ENCODE measurements at places on chromosomes 1 and 21.

DNA sequence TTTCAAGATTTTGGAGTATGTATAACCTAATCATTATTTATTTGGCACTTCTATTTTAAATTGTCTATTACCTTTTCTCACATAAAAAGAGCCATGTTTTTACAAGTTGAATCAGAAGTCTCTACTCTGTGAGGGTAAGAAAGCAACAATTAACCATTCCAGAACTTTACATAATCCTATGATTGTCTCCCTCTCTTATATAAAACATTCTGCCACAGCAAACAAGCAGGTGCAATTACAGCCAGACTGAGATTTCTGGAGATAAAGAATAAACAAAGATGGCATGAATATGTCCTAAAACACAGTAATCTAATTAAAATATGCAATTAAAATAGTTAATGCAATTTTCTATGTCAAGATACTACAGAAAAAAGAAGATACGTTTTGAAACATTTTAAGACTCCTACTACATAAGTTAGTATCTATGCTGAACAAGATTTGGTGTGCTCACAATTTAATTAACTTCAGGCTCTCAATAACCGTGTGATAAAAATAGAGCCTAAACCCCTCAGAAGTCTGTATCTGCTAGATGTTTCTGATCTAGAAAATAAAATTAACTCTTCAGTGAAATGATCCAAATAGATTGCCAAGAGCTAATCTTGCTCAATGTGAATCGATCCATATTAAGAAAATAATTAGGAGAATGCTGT lies 13.7 kb upstream of the TMPRSS15 start:
- no peak for DNase-seq

- no peak for DNase-seq
Observed at GRCh38 chr1:9349331-9349851, 56.7 kb downstream of the SPSB1 start.

DNA sequence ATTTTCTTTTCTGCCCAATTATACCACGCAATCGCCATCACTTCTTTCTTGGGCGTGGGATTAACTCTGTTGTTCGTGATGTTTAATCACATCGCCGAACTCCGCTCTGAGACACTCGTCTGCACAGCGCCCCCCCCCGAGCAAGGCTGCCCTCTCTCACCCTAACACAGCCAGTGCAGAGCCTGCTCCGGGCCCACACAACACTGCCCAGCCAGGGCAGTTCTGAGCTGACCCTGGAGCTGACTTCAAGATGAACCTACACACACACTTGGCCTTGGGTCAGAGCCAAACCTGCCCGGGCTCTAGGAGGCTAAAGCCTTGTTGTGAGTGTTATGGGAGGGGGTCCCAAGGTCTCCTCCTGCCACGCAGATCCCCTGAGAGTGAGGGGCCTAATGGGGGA lies 64.6 kb upstream of the LRP8 start:
- no peak for DNase-seq

DNA sequence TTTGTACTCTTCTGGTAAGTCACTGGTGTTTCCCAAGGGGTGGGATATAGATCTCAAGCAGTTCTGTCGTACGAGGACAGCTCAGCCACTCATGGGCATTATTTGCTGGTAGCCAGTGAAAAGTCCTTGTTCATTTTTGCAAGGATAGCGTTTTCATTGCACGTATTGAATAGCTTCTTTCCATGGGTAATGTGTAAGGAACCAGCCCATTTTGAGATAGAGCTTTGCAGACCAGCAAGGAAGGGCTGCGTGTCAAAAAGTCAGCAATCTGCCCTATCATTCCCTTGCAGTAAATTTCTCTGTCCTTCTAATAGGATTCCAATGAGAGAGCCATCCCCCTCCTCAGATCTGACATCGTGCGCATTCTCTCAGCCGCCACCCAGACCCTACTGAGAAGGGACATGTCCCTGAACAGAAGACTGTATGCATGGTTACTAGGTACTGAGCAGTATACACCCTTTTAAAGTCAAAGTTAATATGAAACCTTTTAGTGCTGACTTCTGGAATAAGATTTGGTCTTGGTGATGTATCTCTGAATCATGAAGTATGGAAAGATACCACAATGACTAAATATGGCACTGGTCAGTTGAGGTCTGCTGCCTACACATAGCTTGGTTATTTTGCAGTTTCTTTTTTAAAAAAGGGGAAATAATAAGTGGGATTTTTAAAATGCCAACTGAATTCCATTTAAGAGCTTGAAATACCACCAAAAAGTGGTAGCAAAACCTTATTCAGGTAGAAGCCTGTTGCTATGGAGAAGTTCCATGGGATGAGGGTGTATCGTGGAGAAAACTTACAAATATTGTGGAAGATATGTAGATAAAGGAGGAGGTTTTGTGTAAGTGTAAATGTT lies 55.3 kb downstream of the DOP1B start:
- no peak for DNase-seq

DNA sequence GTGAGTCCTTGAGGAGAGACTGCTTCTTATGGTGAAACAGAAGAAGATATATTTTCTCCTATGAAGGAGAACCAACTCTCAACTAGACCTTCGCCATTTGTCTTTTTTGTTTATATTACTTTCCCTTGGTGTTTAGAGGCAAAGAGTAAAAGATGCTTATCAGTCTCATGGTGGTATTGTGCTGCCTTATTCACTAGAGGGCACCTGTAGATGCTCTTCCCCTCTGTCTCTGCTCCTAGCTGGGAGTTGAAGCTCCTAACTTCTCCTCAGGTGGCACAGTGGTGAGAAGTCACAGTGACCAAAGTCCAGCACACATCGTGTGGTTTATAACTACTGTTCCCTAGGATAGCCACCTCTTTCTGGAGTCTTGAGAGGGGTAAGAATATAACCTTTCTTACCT lies 1359.6 kb downstream of the PLA2G4A start:
- no peak for DNase-seq

DNA sequence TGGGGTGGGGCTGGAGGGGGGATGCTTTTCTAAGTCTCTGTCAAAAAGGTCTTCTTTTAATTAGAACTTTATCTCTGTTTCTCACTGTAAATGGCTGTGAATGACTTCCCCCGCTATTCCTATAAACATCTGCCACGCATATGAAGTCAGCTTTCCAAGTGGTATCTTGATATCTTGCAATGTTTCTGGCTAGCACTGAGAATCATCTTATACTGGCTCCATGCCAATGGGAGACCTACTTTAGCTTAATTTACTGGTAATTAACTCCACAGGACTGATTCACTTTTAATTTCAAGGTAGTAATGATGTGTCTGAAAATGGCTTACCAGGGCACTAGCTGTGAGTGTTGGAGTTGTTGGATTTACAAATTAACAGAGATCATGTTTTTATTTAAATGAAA lies 4.3 kb downstream of the GPR88 start:
- no peak for DNase-seq

GRCh38 chr1:116679828-116680628 lies 12.5 kb upstream of the IGSF3 start:
- no peak for DNase-seq

Measured in left kidney (tissue), 8 donors.